ENCODE measurements at places on chromosomes 12 and 14.

DNA sequence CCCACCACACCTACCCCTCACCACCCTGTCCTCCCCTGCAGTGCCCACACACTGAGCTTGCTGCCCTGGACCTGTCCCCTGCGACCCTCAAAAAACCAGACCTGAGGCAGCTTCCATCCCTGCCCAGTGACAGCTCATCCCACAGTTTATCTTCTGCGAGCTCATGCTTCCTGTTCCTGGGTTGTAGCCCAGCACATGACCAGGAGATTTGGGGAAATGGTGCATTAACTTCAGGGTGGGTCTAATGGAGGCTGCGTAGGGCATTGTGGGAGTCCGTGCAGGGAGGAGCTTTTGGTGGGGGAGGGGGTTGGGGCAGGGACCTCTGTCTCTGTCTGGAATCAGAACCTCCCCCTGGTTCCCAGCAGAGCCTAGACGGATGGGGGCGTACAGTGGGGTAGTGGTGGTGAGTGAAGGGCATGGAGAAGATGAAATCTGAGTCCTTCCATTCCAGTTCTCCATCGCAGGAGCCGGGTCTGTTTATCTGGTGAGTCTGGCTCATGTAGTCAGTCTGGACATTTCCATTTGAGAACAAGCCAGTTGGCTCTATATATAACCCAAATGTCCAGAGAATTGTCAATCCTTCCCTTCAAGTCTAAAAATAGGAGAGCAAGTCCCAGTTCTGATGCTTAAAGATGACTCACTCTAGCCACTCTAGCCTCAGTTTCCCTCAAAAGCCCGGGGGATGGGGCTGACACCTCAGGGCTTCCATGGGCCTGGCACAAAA lies 270.9 kb downstream of the CACNA1C start:
- DNase-seq, result no peak

DNA sequence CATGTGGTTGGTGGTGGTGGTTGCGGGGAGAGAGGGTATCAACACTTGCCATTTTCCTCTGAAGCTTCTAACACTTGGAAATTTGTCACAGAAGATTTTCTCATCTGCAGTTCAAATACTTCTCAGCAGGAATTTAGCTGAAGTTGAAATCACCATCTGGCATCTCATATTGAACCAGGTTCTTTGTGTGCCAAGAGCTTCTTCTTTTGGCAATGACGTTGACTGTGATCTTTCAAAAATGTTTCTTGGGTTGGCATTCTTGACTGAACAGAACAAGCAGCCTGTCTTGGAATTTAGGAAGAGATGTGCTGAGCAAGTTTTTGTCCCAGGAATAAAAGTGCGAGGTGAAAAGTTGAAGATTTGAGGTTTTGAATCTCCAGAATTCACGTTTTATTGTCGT lies 8.7 kb upstream of the NIN start:
- no peak for DNase-seq

DNA sequence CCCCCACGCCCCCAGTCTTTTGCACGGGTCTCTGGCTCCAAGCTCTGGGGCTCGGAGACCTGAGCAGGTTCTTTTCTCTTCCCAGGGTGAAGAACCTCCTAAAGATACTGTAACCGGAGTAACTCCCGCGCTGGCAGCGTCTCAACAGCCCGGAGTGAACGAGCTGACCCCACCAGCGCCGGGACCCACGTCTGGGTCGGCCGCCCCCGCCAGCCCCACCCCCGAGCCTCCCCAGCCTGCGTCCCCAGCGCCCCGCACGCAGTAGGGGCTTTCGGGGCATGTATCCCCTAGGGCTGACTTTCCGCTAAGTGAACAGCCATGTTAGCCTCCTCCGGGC lies 858 bp downstream of the SLC35F4 start:
- no peak for DNase-seq

GRCh38 chr12:76653342-76653741 lies 93.8 kb upstream of the OSBPL8 start:
- DNase-seq, result no peak

DNA sequence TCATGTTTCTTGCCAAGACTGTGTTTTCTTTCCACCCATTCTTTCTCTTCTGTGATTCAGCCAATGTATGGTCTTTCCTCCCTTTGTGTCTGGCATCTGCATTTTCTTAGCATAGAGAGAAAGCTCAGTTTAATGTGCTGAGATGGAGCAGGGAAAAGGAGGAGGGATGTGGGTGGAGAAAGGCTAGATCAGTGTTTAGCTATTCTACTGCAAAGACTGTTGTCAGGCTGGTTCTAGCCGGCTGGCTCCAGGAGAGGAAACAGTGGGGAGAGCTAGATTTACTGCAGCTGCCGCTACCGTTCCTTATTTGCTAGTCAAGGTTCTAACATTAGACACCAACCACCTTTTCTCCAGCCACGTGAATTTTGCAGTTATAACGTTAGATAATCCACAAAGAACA lies 5.2 kb upstream of the RIMKLB start:
- DNase-seq, result no peak

- no peak for DNase-seq
These were observed at the start of gene COCH for GRCh38 chr14:30874120-30874998. Gene COCH, plus strand, starts transcription at chr14:30874559. Its CDS starts 380 bp downstream, at chr14:30874939.

GRCh38 chr14:104290756-104291122 lies 152.4 kb downstream of the KIF26A start:
- DNase-seq, result no peak

DNA sequence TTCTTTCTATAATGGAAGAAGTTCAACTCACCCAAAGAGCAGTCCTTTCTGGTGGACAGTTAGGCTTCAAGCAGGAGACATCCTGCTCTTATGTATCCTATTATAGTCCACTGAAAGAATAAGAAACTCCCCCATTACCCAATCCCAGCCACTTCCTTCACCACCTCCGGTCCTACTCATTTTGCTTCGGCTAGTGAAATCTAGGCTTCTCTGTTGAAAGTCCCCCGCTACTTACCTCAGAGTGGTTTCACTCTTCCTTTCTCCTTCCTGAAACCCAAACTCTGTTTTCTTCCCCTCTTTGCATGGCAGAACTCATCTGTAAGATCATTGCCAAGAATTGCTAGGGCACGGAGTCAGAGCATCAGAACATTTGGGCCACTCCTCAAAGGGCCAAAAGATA lies at the start of gene GPR84:
Gene GPR84 (minus strand): TSS at position 74 of the 400 bp plus-strand sequence. CDS start 635 bp downstream, outside the sequence.
- no peak for DNase-seq

GRCh38 chr12:109703684-109704083 lies 9.9 kb upstream of the FAM222A start:
- DNase-seq, result no peak

Measured in central memory CD8-positive, alpha-beta T cell (primary cell).